Cerebellum (tissue), 4 donors: ENCODE measurements at places on chromosomes 7 and 10.

- DNase-seq = no peak
Measured at GRCh38 chr10:72328045-72328828, 26.5 kb downstream of the DNAJB12 start.

DNA sequence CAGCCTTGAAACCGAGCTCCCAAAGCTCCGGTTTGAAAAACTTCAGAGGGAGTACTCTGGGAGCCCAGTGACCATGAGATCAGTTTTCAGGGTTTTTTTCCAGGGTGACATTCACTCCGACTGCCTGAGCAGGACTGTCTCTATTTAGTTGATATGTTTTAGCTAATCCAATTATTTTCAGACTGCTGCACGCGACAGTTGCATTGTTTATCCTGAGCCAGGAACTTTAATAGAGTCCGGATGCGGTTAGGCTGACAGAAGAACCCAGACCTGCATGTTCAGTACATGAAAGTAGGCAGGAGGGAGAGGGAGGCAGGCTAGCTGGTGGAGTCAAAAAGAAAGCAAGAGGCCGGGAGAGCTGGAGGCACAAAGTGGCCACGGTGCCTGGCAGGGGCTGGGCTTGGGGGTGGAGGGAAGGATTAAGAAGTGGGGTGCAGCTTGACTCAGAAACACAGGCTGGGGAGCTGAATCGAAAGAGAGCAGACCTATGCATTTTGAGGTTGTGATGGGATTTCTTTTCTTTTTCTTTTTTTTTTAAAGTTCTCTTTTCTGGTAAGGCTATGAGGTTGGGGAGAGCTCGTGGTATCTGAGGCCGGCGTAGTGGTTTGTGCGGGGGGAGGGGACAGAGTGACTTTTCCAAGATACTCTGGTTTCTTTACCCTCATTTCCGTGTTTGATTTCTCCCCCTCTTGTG lies 5.7 kb downstream of the GATA3 start:
- no peak for DNase-seq

GRCh38 chr10:93367664-93368063 lies 114.5 kb downstream of the MYOF start:
- no peak for DNase-seq

DNA sequence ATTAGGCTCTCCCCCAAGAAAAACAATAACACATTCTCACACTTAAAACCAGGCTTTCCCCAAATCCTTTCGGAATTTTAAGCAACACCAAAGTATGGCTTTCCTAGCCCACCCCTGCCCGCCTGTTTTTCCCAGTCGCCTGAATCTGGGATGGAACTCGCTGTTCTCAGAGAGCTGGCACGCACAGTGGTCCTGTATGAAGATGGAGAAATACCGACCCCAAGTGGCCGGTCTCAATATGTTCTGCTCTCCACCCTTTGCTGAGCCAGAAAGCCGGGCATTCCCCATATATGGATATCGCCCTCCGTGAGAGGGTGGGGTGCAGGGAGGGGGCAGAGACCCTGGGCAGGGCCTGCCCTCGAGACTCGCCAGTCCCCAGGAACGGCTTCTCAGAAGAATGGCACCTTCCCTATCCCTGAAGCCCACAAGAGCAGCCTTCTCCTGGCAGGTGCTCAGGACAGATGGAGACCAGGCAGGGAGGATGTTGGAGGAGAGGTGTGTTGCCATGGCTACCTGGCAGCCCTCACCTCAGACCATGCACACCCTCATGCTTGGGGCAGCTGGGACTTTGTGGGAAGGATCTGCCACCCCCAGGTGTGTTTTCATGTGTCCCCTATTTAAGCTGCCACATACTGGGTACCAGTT lies 3.4 kb downstream of the TACR2 start:
- peak; percentile 95 for DNase-seq

DNA sequence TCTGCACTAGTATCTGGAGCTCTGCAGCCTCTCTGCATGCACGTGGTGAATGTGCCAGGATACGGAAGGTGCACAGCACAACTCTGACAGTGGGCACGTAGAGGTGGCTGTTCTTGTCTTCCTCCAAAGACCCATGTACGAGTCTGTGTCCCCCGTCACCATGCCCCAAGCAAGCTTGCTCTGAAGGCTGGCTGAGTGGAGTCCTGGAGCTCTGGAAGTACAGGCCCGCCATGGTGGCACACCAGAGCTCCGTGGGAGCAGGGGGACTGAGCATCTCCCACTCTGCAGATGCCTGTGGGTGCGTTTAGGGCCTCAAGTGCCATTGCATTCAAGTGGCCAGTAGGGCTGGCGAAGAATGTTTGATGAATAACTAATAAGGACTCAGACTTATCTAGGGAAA lies 17.1 kb downstream of the BCCIP start:
- DNase-seq = no peak

GRCh38 chr10:89521368-89521767 lies 14.0 kb downstream of the SLC16A12 start:
- DNase-seq = no peak

DNA sequence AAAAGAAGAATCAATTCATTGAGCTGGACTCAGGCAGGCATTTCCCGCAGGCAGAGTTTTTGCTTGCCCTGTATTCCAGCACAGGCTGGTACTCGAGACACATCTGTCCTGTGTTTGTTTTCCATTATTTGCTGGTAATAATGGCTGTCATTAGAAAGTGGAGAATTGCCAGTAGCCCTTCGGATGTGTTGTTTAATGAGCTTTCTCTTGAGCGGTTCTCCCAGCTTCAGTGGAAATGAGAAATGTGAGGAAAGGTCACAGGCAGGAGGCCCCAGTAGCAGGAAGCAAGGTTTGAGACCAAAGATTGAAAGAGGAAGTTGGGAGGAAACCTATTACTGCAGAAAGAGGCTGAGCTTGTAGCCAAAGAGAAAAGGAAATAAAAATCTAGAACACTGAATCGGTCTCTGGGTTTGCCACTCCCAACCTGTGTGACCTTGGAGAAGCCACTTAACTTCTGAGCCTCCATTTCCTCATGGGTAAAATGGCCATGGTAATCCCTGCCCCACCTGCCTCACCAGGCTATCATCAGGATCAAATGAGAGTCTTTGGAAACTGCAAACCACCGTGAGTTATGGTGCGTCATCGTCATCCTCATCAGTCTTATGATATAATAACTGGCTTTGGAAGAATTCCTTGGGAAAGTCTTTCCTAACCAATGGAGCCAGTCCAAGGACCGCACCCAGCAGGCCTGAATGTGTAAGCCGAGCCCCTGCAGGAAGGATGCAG lies 67.7 kb downstream of the TACR2 start:
- no peak for DNase-seq

GRCh38 chr7:98151884-98152283 lies 45.2 kb downstream of the LMTK2 start:
- DNase-seq = no peak

GRCh38 chr10:613271-614138 lies 76.0 kb downstream of the DIP2C start:
- no peak for DNase-seq
